Lung (tissue), 17 donors: ENCODE measurements at places on chromosomes 5 and 9. TPM values are rescaled to one million over a fixed set of nuclear protein-coding genes. Genes with fewer than 3 reads are reported as not detected.
A peak's percentile ranks its signal among the peaks of the same experiment; 100 is the strongest.

CLIC3 gene
- total RNA-seq = 72.0 TPM

TCF7 gene
- 6.0 TPM for total RNA-seq

- DNase-seq = peak; percentile 46
These were observed 163.5 kb downstream of the ARSB start for GRCh38 chr5:78821536-78822021.

PLAC8L1 gene
- total RNA-seq = 0.46 TPM

GRCh38 chr5:53902296-53902907, 342.0 kb downstream of the NDUFS4 start:
- DNase-seq = peak; percentile 20
